ENCODE measurements at places on chromosomes 6 and 20.
A peak's percentile ranks its signal among the peaks of the same experiment; 100 is the strongest.

DNA sequence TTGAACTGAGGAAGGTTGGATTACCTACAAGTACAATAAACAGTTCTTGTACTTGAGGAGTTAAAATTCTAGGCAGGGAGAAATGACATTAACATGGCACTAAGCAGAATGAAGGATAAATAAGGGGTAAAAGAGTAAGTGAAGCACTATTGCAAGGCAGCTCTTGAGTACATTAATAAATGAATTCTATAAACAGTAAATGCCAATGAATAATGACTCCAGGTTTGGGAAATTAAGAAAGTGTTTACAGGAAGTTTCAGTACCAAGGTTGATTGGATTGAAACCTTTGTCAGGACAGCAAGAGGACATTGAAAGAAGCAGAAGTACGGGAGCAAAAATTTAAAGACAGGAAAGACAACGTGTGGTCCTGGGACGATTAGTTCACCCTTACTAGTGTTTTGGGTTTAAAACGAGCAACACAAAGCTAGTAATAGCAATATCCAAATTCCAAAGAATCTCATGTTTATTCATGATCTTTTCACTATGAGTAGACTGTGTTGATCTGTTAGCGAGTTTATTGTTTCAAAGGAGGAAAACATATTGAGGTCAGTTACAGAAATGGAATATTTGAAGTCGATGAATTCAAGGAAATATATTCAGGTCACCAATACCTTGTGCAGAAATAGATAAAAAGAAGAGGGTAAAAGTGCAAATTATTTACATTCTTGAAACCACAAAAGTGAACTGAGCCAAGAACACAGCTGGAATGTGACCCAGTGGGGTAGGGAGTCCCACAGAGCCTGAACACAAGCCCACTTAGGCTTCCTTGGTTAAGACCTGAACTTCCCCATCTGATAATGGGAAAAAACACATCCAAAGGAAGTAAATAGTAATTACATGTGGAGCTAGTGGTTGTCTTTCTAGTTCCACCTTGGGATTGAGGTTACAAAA, 80.8 kb downstream of the MKKS start:
- DNase-seq, result no peak
- H3K4me3 ChIP-seq, result no peak overlapping the region
- H3K27me3 ChIP-seq, result peaks cover 4% of the 10 kb centered on the region
- no peaks in the 10 kb centered on the region for H3K36me3 ChIP-seq

GRCh38 chr6:157712585-157713295, 110.3 kb upstream of the SNX9 start:
- no peak overlapping the region for H3K4me3 ChIP-seq
- H3K27ac ChIP-seq, result no peak overlapping the region
- no peaks in the 10 kb centered on the region for H3K27me3 ChIP-seq
- peaks cover 7% of the 10 kb centered on the region for H3K4me1 ChIP-seq

- H3K4me3 ChIP-seq, result no peak overlapping the region
- no peak for DNase-seq
- H3K27me3 ChIP-seq, result peaks cover 13% of the 10 kb centered on the region
- H3K36me3 ChIP-seq, result no peaks in the 10 kb centered on the region
- H3K4me1 ChIP-seq, result no peaks in the 10 kb centered on the region
Measured at GRCh38 chr6:17299750-17300149, 18.6 kb downstream of the RBM24 start.

DNA sequence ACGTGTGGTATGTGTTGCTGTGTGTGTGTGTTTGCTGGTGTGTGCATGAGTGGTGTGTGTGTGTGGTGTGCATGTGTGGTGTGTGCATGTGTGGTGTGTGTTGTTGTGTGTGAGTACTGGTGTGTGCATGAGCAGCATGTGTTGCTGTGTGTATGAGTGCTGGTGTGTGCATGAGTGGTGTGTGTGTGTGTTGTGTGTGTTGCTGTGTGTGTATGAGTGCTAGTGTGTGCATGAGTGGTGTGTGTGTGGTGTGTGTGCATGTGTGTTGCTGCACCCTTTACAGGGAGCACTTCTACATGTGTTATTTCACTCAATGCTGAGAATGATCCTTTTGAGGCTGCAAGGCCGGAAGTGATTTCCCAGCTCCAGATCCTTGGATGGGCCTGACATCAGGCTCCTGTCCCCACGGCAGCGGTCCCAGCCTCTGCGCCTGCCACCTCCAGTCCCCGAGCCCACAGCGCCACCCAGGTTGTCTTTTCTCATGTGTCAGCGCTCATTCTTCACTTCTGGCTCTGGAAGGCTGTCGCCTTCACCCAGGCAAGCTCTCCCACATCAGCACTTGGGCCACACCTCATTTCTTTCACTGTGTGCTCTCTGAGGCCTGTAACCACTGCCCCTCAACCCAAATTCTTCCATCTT, 2.6 kb downstream of the NPEPL1 start:
- peaks cover 14% of the 10 kb centered on the region for H3K4me1 ChIP-seq
- no peak overlapping the region for H3K27ac ChIP-seq
- H3K27me3 ChIP-seq, result no peaks in the 10 kb centered on the region
- no peak for DNase-seq

DNA sequence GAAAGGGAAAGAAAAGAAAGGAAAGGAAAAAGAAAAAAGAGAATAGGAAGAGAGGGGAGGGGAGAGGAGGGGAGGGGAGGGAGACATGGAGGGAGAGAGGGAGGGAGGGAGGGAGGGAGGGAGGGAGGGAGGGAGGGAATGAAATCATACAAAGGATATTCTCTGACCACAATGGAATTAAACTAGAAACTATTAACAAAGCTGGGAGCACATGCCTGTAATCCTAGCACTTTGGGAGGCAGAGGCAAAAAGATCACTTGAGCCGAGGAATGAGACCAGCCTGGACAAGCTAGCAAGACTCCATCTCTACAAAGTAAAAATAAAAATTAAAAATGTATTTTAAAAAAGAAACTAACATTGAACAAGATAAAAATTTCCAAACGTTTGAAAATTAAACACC, 62.8 kb downstream of the ILRUN start:
- H3K27me3 ChIP-seq, result no peaks in the 10 kb centered on the region
- no peaks in the 10 kb centered on the region for H3K36me3 ChIP-seq
- no peak overlapping the region for H3K4me3 ChIP-seq
- peaks cover 13% of the 10 kb centered on the region for H3K4me1 ChIP-seq
- no peak for DNase-seq
- no peak overlapping the region for H3K27ac ChIP-seq

GRCh38 chr6:45722876-45723275, 292.8 kb downstream of the CLIC5 start:
- no peak for DNase-seq
- peaks cover 3% of the 10 kb centered on the region for H3K36me3 ChIP-seq
- no peaks in the 10 kb centered on the region for H3K27me3 ChIP-seq
- no peak overlapping the region for H3K27ac ChIP-seq
- no peaks in the 10 kb centered on the region for H3K4me1 ChIP-seq

DNA sequence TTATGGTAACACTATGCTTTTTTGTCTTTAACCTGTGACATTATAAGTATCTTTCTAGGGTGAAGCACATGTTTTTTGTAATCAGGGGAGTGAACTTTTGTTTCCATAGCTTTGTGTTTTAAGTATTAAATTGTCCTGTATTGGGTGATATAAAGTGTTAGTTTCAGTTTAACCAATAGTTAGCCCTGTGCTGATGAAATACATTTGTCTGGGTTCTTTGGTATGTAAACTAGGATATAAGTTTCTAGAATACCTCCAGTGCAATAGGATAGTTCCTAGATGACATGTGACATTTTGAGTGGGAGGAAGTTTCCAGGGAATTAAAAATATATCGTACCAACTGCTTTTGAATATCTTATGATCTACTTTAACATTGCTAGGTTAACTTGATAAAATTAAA, 611.0 kb upstream of the MARCKS start:
- H3K27ac ChIP-seq, result no peak overlapping the region
- no peaks in the 10 kb centered on the region for H3K4me1 ChIP-seq
- no peak overlapping the region for H3K4me3 ChIP-seq
- no peak for DNase-seq
- no peaks in the 10 kb centered on the region for H3K36me3 ChIP-seq

- peak overlapping the region; percentile 99 for H3K27ac ChIP-seq
- H3K4me1 ChIP-seq, result peaks cover 39% of the 10 kb centered on the region
- DNase-seq, result peak; percentile 55
- peak overlapping the region; percentile 95 for H3K4me3 ChIP-seq
Measured at GRCh38 chr6:34235307-34236130, 1.2 kb upstream of the HMGA1 start.

DNA sequence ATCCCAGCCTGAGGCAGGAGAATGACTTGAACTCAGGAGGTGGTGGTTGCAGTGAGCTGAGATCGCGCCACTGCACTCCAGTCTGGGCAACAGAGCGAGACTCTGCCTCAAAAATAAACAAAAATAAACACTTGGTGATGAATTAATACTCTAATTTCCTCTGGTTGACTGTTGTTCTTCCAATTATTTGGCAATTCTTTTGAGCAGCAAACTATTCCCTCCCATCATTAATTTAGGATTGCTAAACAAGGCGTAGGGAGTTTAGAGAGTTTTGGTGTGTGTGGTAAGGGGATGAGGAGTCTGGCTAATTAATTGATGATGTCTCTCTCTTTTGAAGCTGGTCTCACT, 2.7 kb upstream of the ID1 start:
- peaks cover 34% of the 10 kb centered on the region for H3K4me1 ChIP-seq
- H3K4me3 ChIP-seq, result peak overlapping the region; percentile 49
- H3K27ac ChIP-seq, result no peak overlapping the region
- DNase-seq, result no peak

DNA sequence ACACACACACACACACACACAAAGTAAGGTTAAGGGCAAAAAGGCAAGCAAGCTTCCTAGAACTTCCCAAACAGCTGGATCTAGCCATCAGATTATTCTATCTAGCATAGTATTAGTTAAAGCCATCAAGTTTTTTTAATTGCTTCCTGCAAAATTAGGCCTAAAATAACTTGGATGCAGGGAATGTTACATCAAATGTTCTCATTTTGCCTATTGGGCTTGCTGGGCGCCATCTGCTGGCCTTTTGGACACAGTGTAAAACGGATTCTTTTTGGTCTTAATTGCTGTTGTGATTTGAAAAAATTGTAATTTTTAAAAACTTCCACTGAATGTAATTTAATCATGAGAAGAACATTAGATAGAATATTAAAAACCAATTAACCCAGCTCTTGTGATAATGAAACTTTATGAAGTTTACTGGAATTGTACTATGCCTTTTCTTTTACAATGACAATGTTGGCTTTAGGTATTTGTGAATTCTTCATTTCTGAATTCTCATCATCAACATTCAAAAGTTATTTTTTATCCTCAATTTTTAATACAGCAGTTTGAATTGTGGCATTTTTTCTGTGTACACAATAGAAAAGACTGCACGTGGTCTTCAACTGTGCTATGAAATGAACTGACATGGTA, 6.8 kb downstream of the MKKS start:
- H3K4me3 ChIP-seq, result no peak overlapping the region
- peaks cover 29% of the 10 kb centered on the region for H3K4me1 ChIP-seq
- DNase-seq, result peak; percentile 30
- no peak overlapping the region for H3K27ac ChIP-seq
- peaks cover 24% of the 10 kb centered on the region for H3K36me3 ChIP-seq
- H3K27me3 ChIP-seq, result no peaks in the 10 kb centered on the region

- H3K4me3 ChIP-seq, result no peak overlapping the region
- H3K36me3 ChIP-seq, result no peaks in the 10 kb centered on the region
- H3K27ac ChIP-seq, result peak overlapping the region; percentile 55
- H3K4me1 ChIP-seq, result peaks cover 17% of the 10 kb centered on the region
- no peak for DNase-seq
Measured at GRCh38 chr6:73182021-73182607, 43.2 kb downstream of the KHDC1L start.

DNA sequence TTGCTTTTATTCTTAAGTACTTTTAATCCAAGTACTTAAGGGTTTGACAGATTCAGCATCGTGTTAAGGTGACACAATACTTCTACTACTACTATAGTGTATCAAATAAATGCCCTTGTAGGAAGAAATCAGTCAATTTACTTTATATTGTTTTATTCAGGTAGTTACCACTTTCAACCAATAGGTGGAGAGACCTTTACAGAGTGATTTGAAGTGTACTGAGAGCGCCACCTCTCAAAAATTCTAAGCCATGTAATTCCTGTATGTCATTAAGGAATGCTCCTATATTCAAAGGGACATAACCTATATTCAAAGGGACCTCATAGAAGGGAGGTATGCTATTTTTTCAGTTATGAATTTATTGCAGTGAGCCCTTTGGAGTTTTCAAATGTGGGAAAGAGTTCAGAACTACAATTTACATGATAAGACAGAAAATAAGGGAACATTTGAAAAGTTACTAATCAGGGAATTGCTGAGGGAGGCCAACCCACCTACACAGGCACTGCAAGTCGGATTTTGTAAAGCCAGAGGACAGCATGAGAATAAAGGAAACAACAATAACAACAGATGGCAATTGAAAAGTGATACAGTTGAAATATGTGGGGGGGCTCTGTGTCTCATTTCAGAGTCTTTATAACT, 955.6 kb downstream of the TBC1D32 start:
- H3K27me3 ChIP-seq, result no peaks in the 10 kb centered on the region
- H3K36me3 ChIP-seq, result no peaks in the 10 kb centered on the region
- no peak overlapping the region for H3K4me3 ChIP-seq
- H3K4me1 ChIP-seq, result no peaks in the 10 kb centered on the region
- DNase-seq, result no peak
- no peak overlapping the region for H3K27ac ChIP-seq

DNA sequence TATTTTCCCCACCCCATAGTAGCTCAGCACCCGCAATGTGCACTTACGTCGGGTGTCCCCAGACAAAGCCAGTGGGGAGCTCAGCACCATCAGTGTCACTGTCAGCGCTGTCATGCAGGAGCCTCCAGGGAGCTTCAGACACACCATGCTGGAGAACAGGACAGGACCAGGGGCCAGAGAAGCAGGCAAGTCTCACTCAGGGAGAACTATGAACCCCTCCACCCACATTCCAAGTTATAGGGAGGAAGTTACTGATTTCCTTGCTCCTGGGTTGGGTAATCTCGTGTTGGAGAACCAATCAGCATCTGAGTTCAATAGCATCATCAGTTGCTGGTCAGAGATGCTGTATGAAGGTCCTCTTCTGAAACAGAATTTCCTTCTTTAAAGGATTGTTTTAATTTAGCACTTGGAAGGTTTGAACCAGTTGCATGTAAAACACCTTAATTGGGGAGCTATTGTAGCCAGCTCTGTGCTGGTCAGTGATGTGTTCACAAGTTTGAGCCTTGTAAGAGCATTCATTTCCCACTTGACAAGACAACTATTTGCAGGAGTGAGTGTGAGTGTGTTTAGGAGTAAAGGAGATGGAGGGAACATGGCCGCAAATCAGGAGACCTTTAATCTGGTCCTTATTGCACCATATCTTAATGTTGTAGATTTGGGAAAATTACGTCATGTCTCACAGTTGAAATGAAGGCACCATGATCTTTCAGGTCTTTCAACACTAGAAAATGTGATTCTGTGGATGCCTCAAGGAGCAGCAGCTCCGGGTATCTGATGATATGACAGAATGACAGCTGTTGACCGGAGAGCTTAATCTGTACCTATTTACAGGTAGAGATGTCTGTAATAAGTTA, at the start of gene HLA-DRB1:
Gene HLA-DRB1, minus strand, starts transcription at position 253 of the 854 bp plus-strand sequence. Its CDS starts 106 bp downstream, at position 147.
- H3K27ac ChIP-seq, result no peak within 1 kb of the TSS
- no peaks in the 10 kb centered on the region for H3K27me3 ChIP-seq
- H3K4me1 ChIP-seq, result peaks cover 45% of the 10 kb centered on the region
